ENCODE measurements at places on chromosomes 11 and 22.

- DNase-seq, result no peak
Measured at GRCh38 chr11:15412054-15412453, 297.3 kb downstream of the INSC start.

GRCh38 chr11:117731722-117732290, 65.2 kb downstream of the DSCAML1 start:
- DNase-seq, result no peak

GRCh38 chr11:129637983-129638776, 177.5 kb upstream of the TMEM45B start:
- DNase-seq, result peak; percentile 39

DNA sequence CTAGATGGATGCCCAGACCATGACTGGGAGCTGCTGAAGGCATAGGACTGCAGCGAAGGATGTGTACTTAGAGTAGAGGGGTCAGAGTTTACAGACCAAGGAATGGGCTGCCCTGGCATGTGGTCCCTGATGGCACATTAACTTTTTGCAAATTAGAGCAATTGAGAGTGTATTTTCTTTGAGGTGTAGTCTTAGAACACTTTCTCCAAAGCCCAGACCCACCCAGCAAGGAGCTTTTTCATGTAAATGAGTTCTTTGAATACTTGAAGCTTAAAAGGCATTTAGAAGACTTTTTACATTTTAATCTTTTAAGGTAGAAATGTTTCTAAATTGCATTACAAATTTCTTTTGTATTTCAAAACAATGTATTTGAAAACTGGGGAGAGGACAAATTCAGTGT, 8.9 kb downstream of the OR4X1 start:
- DNase-seq, result no peak

Measured in iris pigment epithelial cell (primary cell).